ENCODE measurements at places on chromosomes 2 and 18.

- DNase-seq = no peak
Observed at GRCh38 chr2:113167115-113167932, 6.4 kb upstream of the PSD4 start.

DNA sequence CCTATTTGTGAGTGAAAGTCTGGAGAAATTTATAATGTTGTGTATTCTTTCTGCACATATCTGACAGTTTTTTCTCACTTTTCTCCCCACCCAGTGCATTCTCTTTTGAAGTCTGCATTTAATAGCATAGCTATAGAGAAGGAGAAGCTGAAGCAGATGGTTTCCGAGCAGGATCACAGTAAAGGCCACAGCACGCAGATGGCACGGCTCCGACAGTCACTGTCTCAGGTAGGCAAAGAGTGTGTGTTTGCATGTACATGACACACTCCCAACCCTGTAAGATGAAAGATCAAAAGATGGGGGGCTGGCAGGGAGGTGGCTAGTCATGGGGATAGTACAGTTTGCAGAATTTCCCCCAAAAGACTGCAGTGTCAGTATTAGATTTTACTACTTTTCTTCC lies 89.4 kb downstream of the PRKRA start:
- no peak for DNase-seq

DNA sequence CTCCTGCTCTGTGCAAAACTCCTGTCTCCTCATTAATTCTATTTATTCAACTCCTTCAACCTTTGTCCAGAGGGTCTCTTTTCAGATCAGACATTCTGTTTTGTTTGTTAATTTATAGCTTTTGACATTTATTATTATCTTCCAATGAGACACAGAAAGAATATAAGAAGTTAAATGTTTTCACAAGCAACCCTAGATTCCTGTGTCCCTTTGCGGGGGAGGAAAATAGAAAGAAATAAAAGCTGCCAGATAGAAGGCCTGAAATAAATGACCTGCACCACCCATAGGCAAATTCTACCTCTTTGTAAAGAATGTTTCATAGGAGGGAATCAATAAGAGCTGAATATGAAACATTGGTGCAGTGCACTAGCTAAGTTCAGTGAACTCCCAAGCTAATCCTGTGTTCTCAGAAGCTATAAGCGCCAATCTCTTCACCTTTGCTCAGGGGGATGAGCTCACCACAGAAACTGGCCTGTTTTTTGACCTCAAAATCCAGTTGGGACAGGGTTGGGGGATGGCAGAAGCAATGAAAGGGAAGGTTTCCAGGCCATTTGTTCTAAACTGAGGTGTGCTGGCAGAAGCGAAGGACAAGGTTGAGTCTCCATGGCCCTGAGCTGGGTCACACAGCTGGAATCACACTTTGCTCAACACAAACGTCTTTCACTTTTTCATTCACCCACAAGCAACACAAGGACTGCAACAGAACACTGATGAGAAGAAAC lies 258.6 kb downstream of the NRXN1 start:
- DNase-seq = no peak

GRCh38 chr2:40430776-40431599 lies 20.9 kb downstream of the SLC8A1 start:
- no peak for DNase-seq

- no peak for DNase-seq
Observed at GRCh38 chr2:150931451-150931850, 330.2 kb downstream of the RBM43 start.

DNA sequence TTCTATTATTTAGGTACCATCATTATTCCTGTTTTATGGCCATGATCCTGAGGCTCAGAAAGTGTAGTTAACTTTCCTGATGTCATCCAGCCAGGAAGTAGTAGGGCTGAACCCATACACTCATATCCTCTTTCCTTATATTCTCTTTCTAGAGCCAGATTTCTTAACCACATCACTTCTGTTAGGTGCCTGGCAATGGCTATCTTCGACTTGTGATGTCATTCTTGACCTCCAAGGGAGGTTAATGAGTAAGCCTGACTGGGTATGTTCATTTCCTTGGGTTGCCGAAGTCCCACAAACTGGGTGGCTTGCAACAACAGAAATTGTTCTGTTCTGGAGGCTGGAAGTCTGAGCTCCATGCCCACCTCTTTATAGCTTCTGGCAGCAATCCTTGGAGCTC lies 43.4 kb downstream of the ITGB6 start:
- DNase-seq = no peak
